ENCODE measurements at places on chromosomes 1 and 21. TPM values are rescaled to one million over a fixed set of nuclear protein-coding genes. Genes with fewer than 3 reads are reported as not detected.

Gene CITED4
- 31.0 TPM for total RNA-seq

Gene GNAT2
- total RNA-seq = not detected

Gene RHEX
- 0.82 TPM for total RNA-seq

Gene TP73
- 0.04 TPM for total RNA-seq

Gene PIK3R3
- total RNA-seq = 7.4 TPM

Gene LENEP
- total RNA-seq = not detected

Gene CR2
- total RNA-seq = not detected

Gene ARMH1
- 4.7 TPM for total RNA-seq

Gene TDRD10
- total RNA-seq = not detected

Gene CFHR2
- not detected for total RNA-seq

Gene AIRE
- 0.17 TPM for total RNA-seq

Gene ENO1
- 1,336 TPM for total RNA-seq

Gene AADACL3
- not detected for total RNA-seq

Gene HAO2
- total RNA-seq = not detected
